ENCODE measurements at places on chromosomes 5 and 9.
A peak's percentile ranks its signal among the peaks of the same experiment; 100 is the strongest.

DNA sequence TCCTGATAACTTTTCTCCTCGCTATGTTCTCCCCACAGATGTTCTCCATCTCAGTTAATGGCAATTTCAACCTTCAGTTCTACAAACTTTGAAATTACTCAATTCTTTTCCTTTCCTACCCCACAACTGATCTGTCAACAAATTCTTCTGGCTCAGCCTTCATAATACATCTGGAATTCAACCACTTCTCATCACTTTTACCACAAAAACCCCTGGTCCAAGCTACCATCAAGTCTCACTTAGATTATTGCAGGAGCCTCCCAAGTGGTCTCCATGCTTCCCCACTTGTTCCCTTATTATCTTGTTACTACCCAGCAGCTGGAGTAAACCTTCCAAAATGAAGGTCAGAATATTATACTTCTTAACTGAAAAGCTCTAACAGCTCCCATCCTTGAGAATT is 110.1 kb downstream of the FBN2 start:
- no peak for DNase-seq

DNA sequence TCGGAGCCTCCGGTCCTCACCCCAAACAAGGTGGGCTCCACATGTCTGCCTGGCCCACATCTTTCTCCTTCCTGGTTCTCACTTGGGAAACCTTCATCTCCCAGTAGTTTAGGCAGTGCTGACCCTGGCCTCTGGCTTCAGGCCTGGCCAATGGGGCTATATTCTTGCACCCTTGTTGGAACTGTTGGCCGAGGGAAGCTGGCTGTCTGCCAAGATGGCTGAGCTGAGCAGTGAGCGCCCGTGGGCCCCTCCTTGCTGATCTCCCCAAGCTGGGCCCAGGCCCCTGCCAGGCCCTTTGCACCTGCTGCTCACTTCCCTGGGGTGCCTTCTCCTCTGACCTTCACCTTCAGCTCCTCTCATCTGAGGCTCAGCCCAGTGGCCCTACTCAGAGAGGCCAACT is 31.3 kb downstream of the TSPAN17 start:
- no peak for DNase-seq

- no peak for DNase-seq
These were observed 27.7 kb downstream of the UBLCP1 start for GRCh38 chr5:159290741-159291140.

DNA sequence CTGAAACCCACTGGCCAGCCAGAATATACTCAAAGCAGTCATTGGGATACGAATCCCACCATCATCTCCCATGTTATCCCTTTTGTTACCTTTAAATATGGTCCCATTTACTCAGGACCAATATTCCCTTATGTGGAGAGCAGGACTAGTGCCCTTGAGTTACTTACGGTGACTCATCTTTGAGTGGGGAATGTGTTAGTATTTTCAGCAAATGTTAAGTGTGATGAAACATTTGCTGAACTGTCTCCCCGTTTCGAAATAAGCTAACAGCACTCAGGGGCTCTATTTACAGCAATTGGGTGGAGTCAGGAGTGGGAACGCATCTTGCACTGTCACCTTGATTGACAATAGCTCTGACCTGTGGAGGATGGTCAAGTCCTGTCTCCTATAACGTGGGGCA is 67.4 kb downstream of the CTSL start:
- no peak for DNase-seq

GRCh38 chr9:68895741-68896478 is 118.0 kb downstream of the PRKACG start:
- DNase-seq: no peak

- no peak for DNase-seq
These were observed 104.0 kb downstream of the ATP10B start for GRCh38 chr5:160747987-160748386.

DNA sequence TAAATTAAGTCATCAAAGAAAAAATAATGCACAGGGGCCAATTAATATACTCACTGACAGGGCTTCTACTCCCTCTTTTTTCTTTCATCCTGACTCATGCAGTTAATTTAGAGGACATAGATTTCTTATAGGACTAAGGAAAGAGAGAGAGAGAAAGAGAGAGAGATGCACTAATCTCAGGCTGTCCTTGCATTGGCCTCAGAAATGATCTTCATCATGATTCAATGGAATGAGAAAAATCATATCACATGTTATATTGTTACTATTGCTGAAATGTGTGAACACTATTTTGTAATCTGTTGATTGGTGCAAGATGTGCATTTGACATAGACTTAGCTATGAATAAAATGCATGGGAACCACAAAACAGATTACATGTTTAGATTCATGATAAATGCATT is 608.3 kb upstream of the NUDT12 start:
- no peak for DNase-seq

GRCh38 chr5:56918054-56918453 is 8.7 kb downstream of the SETD9 start:
- no peak for DNase-seq

DNA sequence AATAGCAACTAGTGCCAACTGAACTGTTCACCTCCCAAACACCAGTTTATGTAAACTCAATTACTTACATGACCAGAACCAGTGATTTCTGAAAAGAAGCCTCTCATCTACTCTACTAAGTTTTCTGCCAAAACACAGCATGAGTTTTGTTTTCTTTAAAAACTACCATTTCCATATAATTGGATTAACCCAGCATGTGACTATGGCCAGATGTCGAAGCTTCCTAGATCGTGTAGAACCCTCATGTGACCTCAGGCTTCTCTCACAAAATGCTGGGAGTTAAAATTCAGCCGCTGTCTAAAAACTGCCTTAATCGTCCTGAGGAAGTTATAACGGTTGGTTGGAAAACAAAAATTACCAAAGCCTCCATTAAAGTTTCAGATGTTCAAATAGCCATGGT is 303.5 kb downstream of the IRX1 start:
- DNase-seq: no peak

DNA sequence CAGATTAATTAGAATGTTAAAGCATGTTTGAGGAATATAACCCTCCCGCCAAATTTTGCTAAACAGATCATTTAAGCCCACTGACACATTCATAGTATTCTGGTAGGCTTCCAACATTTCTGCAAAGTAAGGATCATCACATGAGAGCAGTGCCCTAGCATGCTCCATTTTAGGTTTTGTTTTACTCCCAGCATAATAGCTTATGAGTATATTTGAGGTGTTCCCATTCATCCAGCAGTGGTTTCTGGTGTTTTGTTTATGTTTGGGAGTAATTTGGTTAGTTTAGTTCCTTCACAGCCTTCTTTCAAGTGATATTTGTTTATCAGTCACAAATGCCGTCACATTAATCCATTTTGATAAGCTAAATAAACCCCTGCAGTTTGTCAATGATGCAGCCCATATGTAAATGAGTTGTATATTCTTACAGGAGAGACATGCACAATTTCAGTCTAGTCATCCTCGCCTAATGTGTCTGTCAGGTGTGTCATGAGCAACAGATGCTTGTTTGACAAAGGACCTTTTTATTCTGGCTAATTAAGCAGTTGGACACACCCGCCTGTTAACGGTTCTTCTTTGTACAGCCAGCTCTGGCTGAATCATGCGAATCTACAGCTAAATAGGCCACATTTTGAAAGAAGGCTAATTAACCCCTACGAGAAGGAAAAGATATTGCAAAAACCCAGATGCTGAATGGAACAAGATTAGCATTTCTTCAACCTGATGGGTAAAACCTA is 124.4 kb downstream of the RFX3 start:
- DNase-seq: no peak

GRCh38 chr9:97431549-97432143 is 19.8 kb downstream of the TDRD7 start:
- no peak for DNase-seq

DNA sequence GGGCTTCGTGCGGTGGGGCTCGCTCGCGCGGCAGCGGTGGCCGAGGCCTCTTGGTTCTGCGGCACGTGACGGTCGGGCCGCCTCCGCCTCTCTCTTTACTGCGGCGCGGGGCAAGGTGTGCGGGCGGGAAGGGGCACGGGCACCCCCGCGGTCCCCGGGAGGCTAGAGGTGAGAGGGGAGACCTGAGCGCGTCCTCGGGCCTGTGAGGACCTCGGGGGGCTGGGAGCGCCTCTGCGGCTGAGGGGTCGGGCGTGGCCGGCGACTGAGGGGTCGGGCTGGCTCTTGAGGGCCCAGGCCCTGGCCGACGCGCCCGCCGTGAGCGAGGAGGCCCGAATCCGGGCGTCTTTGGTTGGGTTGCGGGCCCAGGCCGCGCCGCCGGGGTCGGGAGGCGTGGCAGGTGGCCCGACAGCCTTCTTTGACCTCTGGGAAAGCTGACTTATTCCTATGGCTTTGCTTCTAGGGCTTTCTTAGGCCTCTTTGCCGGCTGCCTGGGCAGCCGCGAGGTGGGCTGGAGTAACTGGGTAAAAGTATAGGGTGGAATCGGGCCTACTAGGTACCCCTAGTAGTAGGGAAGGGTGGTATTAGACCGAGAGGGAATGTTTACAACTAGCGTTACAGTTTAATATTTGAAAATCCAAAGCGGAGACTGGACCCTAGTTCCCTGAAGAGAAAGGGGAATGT is at the start of gene CANX:
Gene CANX, plus strand, starts transcription at position 33 of the 681 bp plus-strand sequence. CDS start 6,715 bp downstream, outside the sequence.
- DNase-seq: peak; percentile 9

DNA sequence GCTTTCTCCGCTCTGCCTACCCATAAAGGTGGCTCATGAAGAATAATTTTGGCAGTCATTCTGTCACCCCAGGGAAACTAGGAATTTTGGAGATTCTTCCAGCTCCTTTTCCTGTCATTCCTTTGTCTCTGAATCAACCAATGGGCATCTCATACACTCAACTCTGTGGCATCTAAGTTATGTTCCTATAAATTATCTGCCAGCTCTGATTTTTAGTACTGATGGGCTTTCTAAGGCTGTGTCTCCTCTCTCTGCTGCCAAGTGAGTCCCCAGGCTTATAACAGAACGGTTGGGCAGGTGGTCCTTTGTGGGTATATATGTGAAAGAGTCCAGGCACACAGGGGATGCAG is 226.8 kb downstream of the NMUR2 start:
- no peak for DNase-seq

- no peak for DNase-seq
These were observed 17.6 kb upstream of the CDK7 start for GRCh38 chr5:69217151-69217511.

- DNase-seq: no peak
These were observed 333.2 kb upstream of the RFX3 start for GRCh38 chr9:3858961-3859360.
